ENCODE measurements at places on chromosomes 2 and 18.

- DNase-seq, result peak; percentile 10
Observed at GRCh38 chr18:74513149-74513882, 17.2 kb downstream of the CNDP2 start.

- no peak for DNase-seq
Observed at GRCh38 chr2:197086500-197086899, 160.0 kb upstream of the PGAP1 start.

GRCh38 chr2:99959261-99960014 is 183.0 kb downstream of the AFF3 start:
- DNase-seq, result no peak

DNA sequence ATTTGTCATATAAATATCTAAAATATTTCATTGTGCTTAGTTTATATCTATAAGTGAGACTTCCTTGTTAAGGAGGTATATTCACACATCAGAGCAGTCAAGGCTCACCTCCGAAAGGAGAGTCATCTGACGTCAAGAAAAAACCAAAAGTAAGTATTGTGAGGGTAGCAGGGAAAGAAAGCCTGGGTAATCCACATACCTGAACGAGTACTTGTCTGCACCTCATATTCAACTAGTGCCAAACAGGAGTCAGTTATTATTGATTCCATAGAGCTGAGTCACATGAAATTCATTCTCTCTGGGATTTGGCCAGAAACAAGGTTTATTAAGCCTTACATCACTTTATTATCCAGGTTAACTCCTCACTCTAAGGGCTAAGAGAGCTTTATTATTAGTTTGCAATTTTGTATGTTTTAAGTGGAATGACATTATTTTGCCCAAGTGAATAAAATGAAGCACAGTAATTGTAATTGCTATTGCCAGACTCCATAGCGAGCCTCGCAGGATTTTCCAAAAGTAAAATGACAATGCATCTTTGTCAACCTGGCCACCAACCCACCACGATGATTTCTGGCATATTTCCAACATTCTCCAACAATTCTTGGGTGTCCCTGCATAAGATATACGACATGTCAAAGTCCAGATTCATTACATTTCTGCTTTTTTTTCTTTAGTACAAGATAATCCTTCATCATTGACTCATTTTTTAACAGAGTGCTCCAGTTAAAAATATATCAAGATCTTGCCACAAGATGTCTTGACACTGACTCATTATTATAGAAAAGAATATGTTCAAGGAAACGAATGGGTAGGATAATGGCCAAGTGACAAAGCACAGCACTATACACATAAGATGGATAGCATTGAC is 1210.4 kb upstream of the ACVR2A start:
- no peak for DNase-seq

GRCh38 chr2:53252115-53252514 is 515.5 kb upstream of the CHAC2 start:
- DNase-seq, result no peak

DNA sequence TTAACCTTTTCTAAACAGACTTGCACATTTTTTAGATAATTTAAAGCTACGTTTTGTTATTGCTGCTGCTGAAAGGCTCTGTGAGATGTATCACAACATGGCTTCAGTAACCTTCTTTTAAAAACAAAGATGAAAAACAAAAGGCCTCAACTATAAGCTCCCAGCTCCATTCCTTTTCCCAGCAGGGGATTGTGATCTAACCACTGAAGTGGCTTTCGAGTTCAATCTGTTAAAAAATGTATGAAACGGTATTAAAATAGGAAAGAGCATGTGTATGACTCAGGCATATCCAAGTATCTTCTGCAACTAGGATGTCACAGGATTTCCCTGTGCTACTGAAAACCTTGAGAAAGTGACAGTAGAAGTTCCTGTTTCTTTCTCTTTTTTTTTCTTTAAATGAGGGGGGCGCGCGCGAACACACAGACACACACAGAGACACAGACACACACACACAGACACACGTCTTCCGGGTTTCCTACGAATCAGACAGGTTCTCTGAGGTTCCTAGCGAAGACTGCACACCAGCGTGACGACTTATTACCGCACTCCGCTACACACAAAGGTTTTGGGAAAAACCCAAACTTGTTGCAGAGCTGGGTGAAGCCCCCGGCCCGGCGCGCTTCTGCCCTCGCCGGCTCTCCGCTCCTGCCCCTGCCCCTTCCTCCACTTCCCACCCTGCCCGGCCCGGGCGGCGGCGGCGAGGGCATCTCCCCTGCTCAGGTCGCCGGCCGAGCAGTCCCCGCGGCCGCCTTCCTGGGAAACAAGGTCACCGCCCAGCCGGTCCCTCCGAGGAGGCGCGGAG is 86.8 kb downstream of the RBMS1 start:
- DNase-seq, result no peak

DNA sequence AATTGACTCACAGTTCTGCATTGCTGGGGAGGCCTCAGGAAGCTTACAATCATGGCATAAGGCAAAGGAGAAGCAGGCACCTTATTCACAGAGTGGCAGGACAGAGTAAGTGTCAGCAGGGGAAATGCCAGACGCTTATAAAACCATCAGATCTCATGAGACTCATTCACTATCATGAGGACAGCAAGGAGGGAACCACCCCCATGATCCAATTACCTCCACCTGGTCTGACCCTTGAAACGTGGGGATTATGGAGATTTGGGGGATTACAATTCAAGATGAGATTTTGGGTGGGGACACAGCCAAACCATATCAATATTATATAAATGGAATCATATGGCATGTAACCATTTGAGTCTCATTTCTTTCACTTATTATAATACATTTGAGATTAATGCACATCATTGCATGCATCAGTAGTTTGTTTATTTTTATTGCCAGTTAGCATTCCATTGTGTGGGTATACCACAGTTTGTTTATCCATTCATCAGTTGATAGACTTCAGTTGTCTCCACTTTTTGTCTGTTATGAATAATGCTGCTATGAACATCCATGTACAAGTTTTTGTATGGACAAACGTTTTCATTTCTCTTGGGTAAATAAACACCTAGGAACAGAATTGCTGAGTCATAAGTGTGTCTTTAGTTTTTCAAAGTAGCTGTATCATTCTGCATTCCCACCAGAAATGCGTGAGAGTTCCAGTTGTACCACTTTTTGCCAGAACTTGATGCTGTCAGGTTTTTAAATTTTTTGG is 5.8 kb upstream of the SRBD1 start:
- DNase-seq, result no peak

- no peak for DNase-seq
Observed at GRCh38 chr2:119265693-119266066, 42.0 kb downstream of the STEAP3 start.

- no peak for DNase-seq
Observed at GRCh38 chr2:218635719-218636118, 23.7 kb downstream of the ZNF142 start.

DNA sequence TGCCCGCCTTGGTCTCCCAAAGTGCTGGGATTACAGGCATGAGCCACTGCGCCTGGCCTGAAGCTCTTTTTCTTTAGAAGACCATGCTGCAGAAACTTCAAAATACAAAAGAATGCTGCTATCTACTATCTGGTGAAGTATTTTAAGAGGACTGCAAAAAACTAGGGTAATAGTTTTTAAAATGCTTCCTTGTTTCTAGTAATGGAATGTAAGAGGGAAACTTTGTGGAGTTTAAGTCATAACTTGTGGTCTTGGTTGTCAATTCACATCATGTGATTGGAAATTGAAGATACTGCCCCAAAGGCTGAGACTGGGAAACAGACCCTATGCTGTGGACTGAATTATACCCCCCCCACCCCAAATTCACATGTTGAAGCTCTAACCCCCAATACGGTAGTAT is 68.3 kb downstream of the B3GNT2 start:
- DNase-seq, result no peak

DNA sequence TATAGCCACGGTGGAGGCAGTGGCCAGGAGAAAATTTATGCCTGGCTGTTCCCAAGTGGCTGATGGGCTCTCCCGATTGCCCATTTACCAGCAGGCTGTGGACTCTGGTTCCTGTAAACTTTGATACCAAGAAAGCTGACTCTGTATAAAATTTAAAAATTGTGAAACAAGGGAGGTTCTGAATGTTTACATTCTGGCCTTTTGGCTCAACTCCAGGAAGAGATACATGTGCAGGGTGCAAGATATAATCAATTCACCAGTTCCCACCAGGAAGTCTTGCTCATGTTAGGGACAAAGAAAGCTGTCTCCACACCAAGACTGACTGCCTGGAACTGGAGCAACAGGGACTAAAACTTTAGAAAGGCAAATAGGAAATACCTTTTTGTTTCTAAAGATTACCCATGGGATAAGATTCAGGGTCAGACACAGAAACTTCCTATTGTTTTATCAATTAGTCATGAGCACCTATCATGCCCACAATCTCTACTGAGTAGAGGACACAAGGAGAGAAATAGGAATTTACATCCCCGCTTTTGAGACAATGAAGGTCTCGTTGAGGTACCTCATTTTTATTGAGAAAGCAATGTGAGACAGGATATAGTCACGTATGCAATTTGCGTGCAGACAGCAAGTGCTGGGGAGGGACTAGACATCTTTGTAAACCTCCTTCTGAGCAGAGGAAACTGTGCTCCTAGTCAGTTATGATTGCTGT is 123.5 kb downstream of the LIPG start:
- DNase-seq, result no peak

GRCh38 chr2:119512946-119513345 is 11.3 kb downstream of the SCTR start:
- DNase-seq, result no peak

DNA sequence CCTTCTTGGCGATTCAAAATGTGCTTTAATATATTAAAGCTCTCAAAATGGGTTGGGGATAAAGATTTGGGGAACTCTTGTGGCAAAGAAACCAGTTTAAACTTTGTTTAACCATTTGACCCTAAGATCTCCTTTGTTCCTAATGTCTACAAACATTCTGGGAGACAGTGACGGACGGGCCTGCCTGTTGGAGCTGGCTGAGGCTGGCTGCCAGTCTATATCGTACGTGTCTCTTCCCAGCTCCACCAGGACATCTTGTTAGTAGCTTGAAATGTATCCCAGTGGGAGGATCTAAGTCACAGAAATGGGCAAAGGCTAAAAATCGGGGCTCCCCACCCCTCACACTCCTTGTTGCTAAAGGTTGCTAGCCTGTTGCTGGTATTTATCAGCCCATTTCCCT is 30.7 kb downstream of the ZNF532 start:
- DNase-seq, result no peak

GRCh38 chr2:69538872-69539548 is 101.8 kb upstream of the NFU1 start:
- no peak for DNase-seq

DNA sequence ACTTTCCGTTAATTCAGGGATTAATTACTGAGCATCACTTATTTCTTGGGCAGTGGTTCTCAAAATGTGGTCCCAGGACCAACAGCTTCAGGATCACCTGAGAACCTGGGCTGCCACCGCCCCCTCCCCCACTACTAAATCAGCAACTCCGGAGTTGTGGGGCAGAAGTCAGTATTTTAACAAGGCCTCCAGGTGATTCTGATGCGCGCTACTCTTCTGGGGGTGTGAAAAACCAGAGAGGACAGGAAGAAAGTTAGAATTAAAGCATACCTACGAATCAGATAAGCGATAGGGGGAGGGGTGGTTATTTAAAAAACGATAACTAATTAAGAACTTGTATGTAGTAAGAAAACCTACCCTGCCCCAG is 319 bp downstream of the ZSCAN30 start:
- DNase-seq, result peak; percentile 31

- DNase-seq, result no peak
Observed at GRCh38 chr2:210971431-210971830, 415.0 kb downstream of the CPS1 start.

- no peak for DNase-seq
Observed at GRCh38 chr2:217973008-217973787, 29.6 kb downstream of the TNS1 start.

DNA sequence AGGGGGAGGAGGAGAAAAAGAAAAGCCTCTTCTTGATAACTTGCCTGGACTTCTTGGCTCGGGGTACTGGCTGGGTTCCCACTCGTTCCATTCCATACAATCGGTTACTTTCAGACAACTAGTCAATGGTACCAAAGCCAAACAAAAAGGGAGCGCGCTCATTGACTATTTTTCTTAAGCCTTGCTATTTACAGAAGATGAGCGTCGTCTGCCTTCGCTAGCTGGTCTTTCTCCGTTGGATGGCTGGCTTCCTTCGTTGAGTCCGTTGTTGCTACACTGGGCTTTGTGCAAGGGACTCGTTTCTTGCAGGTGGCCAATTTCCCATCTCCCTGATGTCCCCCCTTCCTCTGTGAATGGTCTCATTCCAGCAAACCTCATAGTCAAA is 260.4 kb downstream of the ZNF516 start:
- no peak for DNase-seq

- peak; percentile 29 for DNase-seq
Observed at GRCh38 chr2:115163572-115163971, 721.1 kb downstream of the DPP10 start.

DNA sequence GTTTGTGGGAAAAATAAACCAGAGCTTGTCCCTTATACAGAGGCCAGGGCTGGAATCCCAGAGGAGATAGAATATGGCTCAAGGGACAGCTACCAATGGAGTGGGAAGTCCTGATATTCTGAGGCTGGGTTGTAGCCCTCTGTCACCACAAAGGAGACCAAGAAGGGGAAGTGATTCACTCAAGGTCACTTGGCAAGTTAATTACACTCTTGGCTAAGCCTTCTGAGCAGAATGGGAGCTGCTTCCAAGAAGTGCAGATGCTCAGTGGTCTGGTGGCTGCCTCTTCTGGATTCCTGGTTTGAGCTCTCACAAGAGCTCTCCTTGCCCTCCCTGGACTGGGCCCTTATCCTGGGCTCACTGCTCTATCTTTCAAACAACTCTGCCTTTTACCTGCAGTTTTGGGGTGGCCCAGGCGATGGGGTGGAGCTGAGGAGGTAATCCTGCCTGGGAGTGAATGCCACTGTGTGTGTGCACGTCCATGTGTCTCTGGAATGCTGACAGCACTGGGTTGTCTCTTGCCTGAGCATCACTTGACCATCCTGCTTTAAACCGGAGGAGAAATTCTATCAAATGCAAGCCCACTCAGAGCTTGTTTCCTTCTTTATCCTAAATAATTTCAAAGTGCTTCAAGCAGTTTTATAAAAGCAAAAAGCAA is 168.2 kb downstream of the KCNS3 start:
- DNase-seq, result no peak

- DNase-seq, result no peak
Observed at GRCh38 chr2:48129293-48129950, 223.1 kb upstream of the FBXO11 start.

- peak; percentile 67 for DNase-seq
Observed at GRCh38 chr2:38528008-38528442, 74.7 kb downstream of the HNRNPLL start.

GRCh38 chr2:74081030-74081762 is 66.5 kb downstream of the BOLA3 start:
- no peak for DNase-seq

DNA sequence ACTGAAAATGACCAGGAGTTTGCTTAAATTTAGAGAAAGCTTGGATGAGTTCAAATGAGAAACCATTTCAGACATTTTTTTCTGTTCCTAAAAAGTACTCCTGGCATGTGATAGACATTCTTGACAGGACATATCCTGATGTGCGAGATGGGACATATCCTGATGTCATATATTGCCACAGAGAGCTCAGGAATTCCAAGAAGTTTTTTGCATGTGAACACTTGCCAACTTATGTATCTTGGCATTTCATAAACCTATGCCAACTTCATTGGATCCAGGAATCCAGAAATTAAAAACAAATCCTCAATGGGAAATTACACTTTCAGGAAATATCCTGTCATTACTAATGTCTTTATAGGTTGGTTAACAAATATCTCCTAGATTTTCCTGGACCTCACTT is 2.9 kb upstream of the SERPINB3 start:
- no peak for DNase-seq
